ENCODE measurements at places on chromosomes 3 and 15.

DNA sequence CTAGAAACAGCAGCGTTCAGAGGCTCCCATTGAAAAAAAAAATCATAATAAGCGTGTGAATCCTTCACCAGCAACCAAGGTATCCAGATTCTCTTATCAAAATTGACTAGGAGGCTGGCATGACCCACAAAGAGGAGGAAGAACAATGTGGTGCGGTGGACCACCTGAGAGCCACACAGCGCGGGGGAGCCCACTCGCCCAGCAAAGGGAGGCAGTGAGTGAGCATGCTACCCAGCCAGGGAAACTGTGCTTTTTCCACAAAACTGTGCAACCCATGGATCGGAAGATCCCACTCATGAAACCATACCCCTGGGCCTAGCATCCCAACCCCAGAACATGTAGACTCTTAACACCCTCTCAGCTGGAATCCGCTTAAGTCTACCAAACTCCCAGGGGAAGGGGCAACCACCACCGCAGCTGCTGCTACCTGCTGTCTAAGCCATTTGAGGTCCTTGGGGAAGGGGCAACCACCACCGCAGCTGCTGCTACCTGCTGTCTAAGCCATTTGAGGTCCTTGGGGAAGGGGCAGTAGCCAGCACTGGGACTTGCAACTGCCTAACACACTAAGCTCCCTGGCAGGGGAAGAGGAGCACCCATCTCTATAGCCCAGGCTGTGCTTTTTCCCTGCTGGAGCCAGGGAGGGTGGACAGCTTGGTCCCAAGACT is 102.8 kb upstream of the CLDN18 start:
- no peak for DNase-seq

GRCh38 chr3:184769382-184770170 is 42.4 kb upstream of the VPS8 start:
- no peak for DNase-seq

- DNase-seq = no peak
These were observed 17.4 kb upstream of the FHIT start for GRCh38 chr3:61268644-61269043.

DNA sequence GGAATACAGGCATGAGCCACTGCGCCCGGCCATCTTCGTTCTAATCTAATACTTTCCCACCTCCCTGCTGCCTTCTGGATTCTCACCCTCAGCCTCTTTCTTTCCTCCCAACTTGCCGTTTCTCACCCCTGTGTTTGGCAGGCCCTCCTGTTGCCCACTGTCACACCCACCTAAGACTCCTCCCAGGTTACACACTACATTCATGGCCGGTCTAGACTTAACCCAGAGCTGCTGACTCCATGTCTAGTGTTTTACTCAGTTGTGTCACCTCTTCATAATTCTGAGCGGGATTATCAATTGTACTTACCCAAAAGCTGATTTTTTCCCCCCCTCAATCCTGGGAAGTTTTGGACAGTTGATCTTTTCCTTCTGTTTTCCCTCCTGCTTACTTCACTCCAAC is 223.8 kb downstream of the FEZF2 start:
- no peak for DNase-seq

GRCh38 chr3:15014606-15015328 is 50.3 kb downstream of the MRPS25 start:
- no peak for DNase-seq

DNA sequence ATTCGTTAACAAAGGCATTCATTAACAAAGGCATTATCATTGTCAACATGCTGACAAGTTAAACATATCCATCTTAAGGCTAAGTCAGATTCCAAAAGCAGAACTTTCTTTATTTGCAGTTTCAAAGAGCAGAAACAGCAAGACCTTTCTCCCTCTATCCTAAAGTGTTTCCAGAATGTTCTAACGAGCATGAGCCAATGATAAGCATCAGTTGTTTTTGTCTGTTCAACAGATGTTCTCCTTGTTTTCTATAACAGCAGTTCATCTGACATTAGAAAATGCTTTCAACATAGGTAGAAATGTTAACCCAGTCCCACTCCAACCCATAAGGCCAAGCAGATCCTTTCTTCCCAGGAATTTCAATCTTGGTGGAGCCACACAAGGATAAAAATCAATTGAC is 77.6 kb upstream of the POMGNT2 start:
- no peak for DNase-seq

GRCh38 chr15:97189162-97189780 is 771.2 kb upstream of the ARRDC4 start:
- no peak for DNase-seq

GRCh38 chr15:84034578-84035398 is 200.8 kb upstream of the GOLGA6L4 start:
- no peak for DNase-seq

DNA sequence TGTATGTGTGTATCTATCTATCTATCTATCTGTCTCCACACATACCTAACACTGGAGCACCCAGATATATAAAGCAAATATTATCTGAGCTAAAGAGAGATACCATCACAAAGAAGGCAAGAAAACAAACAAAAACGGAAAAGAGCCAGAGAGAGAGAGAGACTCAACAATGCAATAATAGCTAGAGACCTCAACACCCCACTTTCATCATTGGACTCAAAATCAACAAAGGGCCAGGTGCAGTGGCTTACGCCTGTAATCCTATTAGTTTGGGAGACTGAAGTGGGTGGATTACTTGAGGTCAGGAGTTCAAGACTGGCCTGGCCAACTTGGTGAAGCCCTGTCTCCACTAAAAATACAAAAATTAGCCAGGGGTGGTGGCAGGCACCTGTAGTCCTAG is 23.4 kb downstream of the NCBP2 start:
- no peak for DNase-seq

GRCh38 chr15:80536231-80536630 is 132.0 kb downstream of the ARNT2 start:
- DNase-seq = no peak

DNA sequence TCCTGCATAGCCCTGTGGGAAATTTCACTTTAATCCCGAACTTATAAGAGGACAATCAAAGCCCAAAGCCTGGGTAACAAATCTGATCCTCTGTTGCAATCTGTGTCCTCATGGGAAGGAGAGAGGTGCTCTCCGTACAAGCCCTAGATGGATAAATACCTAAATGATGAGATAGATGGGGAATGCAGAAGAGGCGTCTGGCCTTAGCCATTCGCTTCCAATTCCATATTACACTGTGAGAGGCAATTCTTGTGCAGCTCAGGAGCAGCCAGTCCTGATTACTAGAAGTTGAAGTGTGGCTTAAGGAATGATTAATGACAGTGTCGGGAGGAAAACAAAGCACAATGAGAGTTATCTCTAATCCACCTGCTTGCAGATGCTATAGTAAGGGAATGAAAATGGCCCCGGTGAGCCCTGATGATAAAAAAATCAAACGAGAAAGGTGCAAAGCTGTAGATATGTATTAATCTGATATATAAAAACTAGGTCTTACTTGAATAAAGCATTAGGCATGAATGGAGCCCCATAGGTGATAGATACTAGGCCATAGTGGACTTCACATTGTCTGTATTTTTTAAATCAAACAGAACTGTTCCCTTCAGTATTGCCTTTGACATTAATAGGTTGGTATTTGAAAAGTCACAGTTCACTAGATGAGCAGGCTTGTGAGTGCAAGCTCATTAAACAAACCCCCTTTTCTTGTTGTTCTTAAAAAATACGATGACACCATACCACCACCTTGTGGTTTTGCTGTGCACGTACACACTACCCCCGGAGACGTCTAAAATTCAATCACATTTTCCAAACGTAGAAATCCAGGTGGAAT is 54.2 kb upstream of the TMCO5A start:
- DNase-seq = no peak

- DNase-seq = no peak
These were observed 30.2 kb downstream of the OCA2 start for GRCh38 chr15:28068930-28069329.

DNA sequence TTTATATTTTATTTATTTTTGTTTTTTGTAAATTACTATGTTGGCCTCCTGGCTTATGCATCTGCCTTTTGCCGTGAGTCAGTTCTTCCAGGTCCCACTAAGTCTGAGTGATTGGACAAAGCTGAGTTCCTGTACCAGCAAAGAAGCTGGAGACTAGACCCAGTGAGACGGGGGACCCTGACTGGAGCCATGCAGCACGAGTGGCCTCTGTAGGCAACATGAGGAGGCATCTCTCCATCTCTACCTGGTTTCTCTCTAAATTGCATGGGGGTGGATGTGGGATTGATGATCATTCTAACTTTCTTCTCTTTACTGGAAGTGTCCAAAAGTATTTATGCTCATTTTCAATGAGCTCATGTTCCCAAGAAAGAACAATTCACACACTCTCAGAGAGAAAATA is 155.3 kb upstream of the MRPL3 start:
- DNase-seq = no peak

Measured in stimulated activated naive CD8-positive, alpha-beta T cell treated with anti-CD3 and anti-CD28 coated beads, Interleukin-15, Interleukin-2, amounts not matched to agents 100 U/mL and 50 U/mL, for 24 hours (primary cell).